ENCODE measurements at places on chromosomes 4 and X.

- no peak for DNase-seq
Measured at GRCh38 chr4:148071009-148071408, 339.1 kb downstream of the ARHGAP10 start.

- no peak for DNase-seq
Measured at GRCh38 chr4:99447079-99447478, 11.9 kb upstream of the ADH7 start.

DNA sequence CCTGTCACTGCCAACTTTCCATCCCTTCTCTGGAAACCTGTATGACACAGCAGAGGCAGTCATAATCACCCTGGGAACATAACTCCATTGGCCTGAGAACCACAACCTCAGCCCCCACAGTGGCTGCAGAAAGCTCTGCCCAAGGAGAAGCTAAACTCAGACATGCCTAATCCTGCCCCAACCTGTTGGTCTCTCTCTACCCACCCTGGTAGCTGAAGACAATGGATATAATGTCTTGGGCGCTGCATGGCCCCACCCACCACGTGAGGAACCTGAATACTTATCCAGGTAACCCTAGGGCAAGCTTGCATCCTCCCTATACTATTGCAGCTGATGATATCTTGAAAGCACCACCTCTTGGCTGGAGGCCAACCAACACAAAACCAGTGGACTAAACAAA lies 225.2 kb downstream of the TEX13C start:
- no peak for DNase-seq

DNA sequence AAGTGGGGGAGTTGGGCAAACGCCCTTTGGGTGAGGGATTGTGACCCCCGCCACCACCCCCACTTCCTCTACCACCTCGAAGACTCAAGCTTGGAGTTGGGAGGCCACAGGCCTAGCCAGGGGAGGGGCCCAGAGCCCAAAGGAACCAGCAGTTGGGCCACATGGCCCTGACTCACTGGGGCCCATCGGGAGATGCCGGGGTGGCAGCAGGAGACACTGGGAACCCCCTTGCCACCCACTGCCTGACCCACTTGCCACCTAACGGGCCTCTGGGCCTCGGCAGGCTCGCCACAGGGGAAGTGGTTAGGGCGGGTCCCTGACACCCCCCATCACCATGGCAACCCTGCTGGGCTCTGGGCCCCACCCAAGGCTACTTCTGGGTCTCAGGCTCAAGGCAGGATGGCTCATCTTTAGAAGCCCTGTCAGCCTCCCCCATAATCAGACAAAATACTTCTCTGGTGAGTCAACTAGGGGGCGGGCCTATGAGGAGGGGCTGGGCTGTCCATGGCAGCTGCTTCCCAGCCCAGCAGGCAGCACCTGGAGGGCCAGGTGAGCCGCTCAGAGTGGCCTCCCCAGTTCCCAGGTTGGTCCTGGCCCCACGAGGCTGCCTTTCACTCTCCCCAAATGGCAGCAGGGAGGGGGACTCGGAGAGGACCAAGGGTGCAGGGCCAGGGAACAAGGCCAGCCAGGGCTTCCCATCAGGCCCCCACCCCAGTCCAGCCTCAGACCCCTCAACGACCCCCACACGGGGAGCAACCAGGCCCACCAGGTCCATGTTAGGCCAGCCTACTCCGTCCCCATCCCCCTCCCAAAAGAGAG lies 5.6 kb downstream of the FLNA start:
- no peak for DNase-seq

- no peak for DNase-seq
Measured at GRCh38 chr4:139476363-139476762, 22.4 kb downstream of the RAB33B start.
